ENCODE measurements at places on chromosomes 6 and 20.

- no peak overlapping the region for H3K4me3 ChIP-seq
- H3K4me1 ChIP-seq, result no peaks in the 10 kb centered on the region
- no peak for DNase-seq
- H3K36me3 ChIP-seq, result no peaks in the 10 kb centered on the region
- no peak overlapping the region for H3K27ac ChIP-seq
Observed at GRCh38 chr6:73231986-73232391, 6.7 kb upstream of the KHDC1L start.

- DNase-seq, result no peak
- peak overlapping the region; percentile 81 for H3K27ac ChIP-seq
- no peak overlapping the region for H3K4me3 ChIP-seq
- no peaks in the 10 kb centered on the region for H3K4me1 ChIP-seq
- H3K36me3 ChIP-seq, result no peaks in the 10 kb centered on the region
- H3K27me3 ChIP-seq, result no peaks in the 10 kb centered on the region
Observed at GRCh38 chr20:53829255-53829723, 235.7 kb upstream of the ZNF217 start.

GRCh38 chr6:170180671-170181337 lies 110.1 kb downstream of the DLL1 start:
- no peak overlapping the region for H3K4me3 ChIP-seq
- no peaks in the 10 kb centered on the region for H3K27me3 ChIP-seq
- no peaks in the 10 kb centered on the region for H3K4me1 ChIP-seq
- no peaks in the 10 kb centered on the region for H3K36me3 ChIP-seq
- DNase-seq, result peak; percentile 39

GRCh38 chr6:113067612-113068275 lies 720.6 kb downstream of the RFPL4B start:
- no peak overlapping the region for H3K27ac ChIP-seq
- H3K27me3 ChIP-seq, result no peaks in the 10 kb centered on the region
- no peaks in the 10 kb centered on the region for H3K4me1 ChIP-seq
- no peak overlapping the region for H3K4me3 ChIP-seq

DNA sequence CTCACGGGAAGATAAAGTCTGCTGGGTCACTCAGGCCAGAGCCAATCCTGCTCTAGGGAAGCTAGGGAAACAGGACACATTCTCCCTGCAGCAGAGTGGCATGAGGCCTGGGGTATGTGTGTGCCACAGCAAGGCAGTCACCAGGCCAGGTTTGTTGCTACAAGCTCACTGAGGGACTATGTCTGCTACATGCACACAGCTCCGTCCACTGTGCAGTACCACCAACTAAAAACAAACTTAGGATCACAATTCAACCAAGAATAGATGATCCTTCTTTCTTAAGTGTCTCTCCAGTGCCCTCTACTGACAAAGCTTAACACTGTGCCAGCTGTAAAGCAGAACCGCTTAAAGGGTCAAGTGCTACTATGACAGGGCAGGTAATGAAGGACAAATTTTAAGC lies 192.5 kb downstream of the PTPRK start:
- no peaks in the 10 kb centered on the region for H3K36me3 ChIP-seq
- H3K4me1 ChIP-seq, result no peaks in the 10 kb centered on the region
- H3K27ac ChIP-seq, result no peak overlapping the region
- no peaks in the 10 kb centered on the region for H3K27me3 ChIP-seq
- no peak overlapping the region for H3K4me3 ChIP-seq
- DNase-seq, result no peak

- H3K4me1 ChIP-seq, result no peaks in the 10 kb centered on the region
- H3K4me3 ChIP-seq, result no peak overlapping the region
- H3K27ac ChIP-seq, result no peak overlapping the region
- H3K27me3 ChIP-seq, result no peaks in the 10 kb centered on the region
- H3K36me3 ChIP-seq, result no peaks in the 10 kb centered on the region
Observed at GRCh38 chr20:11229772-11230171, 556.0 kb upstream of the JAG1 start.

GRCh38 chr20:50584687-50585086 lies 74.5 kb downstream of the PTPN1 start:
- no peaks in the 10 kb centered on the region for H3K4me1 ChIP-seq
- no peak for DNase-seq
- H3K27me3 ChIP-seq, result no peaks in the 10 kb centered on the region
- peaks cover 54% of the 10 kb centered on the region for H3K36me3 ChIP-seq
- H3K27ac ChIP-seq, result no peak overlapping the region

GRCh38 chr20:39645131-39645530 lies 683.0 kb downstream of the DHX35 start:
- H3K4me3 ChIP-seq, result no peak overlapping the region
- H3K4me1 ChIP-seq, result no peaks in the 10 kb centered on the region
- no peak overlapping the region for H3K27ac ChIP-seq
- H3K27me3 ChIP-seq, result no peaks in the 10 kb centered on the region

- H3K36me3 ChIP-seq, result no peaks in the 10 kb centered on the region
- DNase-seq, result no peak
- H3K4me3 ChIP-seq, result no peak overlapping the region
- H3K27ac ChIP-seq, result no peak overlapping the region
Observed at GRCh38 chr6:150719099-150719766, 119.5 kb downstream of the PLEKHG1 start.

DNA sequence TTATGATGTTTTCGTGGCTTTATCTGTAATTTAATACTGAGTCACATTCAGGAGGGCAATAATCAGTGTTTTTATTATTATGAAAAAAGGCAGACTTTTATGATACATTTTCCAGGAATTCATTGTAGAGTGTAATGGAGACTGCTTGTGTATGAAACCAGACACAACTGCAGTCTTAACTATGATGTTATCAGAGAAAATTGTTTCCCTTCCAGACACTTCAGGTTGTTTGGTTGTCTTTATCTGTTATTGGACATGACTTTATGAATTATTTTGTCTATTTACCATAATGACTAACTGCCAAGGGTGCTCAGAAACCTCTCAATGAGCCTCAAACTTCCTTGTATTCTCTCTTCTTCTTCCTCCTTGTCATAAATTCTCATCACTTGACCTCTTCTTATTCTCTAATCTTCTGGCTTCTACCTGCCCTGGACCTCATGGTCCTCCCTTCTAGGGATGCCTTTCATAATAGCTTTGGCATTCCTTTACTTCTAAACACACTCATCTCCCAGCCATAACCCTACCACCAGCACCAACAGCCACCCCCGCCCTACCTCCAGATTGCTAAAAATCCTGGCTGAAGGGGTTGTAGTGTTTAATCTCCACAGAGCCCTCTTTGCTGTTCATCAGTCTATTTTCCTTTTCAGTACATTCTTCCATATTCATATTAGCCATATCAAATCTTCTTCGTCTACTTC lies 492.5 kb downstream of the CDKAL1 start:
- no peak overlapping the region for H3K27ac ChIP-seq
- H3K36me3 ChIP-seq, result no peaks in the 10 kb centered on the region
- peaks cover 13% of the 10 kb centered on the region for H3K4me1 ChIP-seq
- H3K4me3 ChIP-seq, result no peak overlapping the region
- H3K27me3 ChIP-seq, result no peaks in the 10 kb centered on the region

DNA sequence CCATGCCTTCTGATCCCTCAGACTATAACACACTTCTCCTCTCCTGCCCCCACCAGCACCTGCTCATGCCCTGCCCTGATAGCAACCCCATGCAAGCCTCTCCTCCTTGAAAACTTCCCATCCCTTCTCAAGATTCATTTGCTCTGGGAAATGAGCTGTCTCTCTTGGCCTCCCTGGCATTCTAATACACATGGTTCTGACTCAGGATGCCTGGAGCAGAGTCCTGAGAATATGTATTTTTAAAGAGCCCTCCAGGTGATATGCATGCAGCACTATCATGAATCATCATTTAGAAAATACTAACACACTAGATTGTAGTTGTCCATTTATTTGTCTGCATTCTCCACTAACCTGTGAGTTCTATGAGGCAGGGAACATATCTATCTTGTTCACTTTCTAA lies 26.6 kb downstream of the HDGFL1 start:
- H3K27me3 ChIP-seq, result no peaks in the 10 kb centered on the region
- no peak for DNase-seq
- no peaks in the 10 kb centered on the region for H3K4me1 ChIP-seq
- H3K27ac ChIP-seq, result no peak overlapping the region

DNA sequence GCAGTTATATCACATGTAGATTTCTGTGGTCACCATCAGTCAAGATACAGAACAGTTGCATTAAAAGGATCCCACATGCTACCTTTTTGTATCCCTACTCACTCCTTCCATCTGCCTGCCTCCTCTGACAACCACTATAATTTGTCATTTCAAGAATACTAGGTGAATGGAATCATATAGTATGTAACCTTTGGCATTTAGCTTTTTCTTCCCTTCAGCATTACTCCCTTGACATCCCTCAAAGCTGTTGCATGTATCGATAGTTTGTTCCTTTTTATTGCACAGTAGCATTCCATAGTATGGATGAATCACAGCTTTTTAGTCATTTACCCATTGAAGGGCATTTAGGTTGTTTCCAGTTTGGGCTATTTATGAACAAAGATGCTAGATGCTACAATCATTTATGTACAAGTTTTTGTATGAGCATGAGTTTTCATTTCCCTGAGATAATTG lies 26.1 kb downstream of the NCOA7 start:
- no peaks in the 10 kb centered on the region for H3K4me1 ChIP-seq
- no peak overlapping the region for H3K4me3 ChIP-seq
- H3K27me3 ChIP-seq, result no peaks in the 10 kb centered on the region
- no peak for DNase-seq

- no peaks in the 10 kb centered on the region for H3K36me3 ChIP-seq
- no peak overlapping the region for H3K27ac ChIP-seq
- no peaks in the 10 kb centered on the region for H3K27me3 ChIP-seq
- DNase-seq, result no peak
- peaks cover 15% of the 10 kb centered on the region for H3K4me1 ChIP-seq
Observed at GRCh38 chr6:106257195-106257594, 68.4 kb downstream of the ATG5 start.

All from right lobe of liver (tissue), 6 donors.